Activated CD8-positive, alpha-beta T cell treated with anti-CD3 and anti-CD28 coated beads, Interleukin-2, amount 10 ng/mL, durations not matched to agents 7 days and 5 days (primary cell): ENCODE measurements at places on chromosomes 16 and 17.

- no peak overlapping the region for H3K4me3 ChIP-seq
- no peak for DNase-seq
- H3K4me1 ChIP-seq: peaks cover 32% of the 10 kb centered on the region
- H3K36me3 ChIP-seq: peaks cover 39% of the 10 kb centered on the region
Observed at GRCh38 chr16:67942510-67943255, 1.2 kb downstream of the LCAT start.

GRCh38 chr17:51010173-51010675 is 110.4 kb downstream of the SPAG9 start:
- H3K4me1 ChIP-seq: no peaks in the 10 kb centered on the region
- peaks cover 8% of the 10 kb centered on the region for H3K36me3 ChIP-seq
- no peak overlapping the region for H3K27ac ChIP-seq
- no peak for DNase-seq
- no peaks in the 10 kb centered on the region for H3K27me3 ChIP-seq

DNA sequence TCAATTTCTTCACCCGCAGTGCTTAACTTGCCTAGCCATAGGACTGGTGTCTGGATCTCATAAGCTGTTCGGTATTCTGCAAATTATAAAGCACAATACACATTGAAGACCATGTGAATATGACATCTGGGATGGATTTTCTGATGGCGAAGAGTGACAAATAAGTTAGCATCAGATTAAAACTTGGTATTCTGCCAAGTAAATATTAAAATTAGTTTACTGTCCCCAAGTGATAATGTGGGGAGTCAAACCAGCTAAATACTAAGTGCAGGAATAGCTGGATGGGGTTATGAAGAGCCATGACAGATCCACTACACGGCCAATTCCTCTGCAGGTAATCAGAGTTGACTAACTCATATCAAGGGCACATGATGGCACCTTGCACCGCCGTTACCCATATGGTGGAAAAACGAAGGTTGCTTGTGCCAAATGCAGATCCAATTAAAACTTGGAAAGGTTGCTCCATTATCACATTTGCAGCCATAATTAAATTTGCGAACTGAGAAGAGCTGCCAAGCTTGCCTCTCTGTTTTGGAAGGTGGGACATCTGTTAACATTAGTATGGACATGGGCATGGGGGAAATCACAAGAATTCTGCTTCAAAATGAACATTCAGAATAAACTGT is 114.9 kb upstream of the TOM1L1 start:
- H3K36me3 ChIP-seq: no peaks in the 10 kb centered on the region
- no peak for DNase-seq
- H3K4me1 ChIP-seq: no peaks in the 10 kb centered on the region
- no peak overlapping the region for H3K4me3 ChIP-seq
- H3K27me3 ChIP-seq: no peaks in the 10 kb centered on the region
- H3K27ac ChIP-seq: no peak overlapping the region

DNA sequence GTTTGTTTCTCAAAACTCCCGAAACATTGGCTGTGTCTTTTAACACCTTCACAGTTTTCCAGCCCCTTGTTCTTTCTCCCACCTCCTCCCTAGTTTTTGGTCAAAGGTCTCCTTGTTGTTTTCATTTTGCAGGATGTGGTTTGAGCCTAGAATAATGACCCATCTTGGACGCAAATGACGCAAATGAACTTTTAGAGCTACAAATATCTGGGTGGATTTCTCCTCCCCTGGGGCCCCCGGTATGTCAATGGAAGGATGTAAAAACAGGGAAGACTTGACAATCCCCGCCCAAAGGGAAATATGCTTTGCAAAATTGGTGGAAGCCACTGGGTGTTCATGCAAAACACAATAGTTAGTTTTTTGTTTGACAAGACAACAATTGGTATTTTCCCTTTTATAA is 236.0 kb upstream of the IRX3 start:
- H3K36me3 ChIP-seq: no peaks in the 10 kb centered on the region
- no peak overlapping the region for H3K27ac ChIP-seq
- no peak overlapping the region for H3K4me3 ChIP-seq
- no peaks in the 10 kb centered on the region for H3K4me1 ChIP-seq
- DNase-seq: no peak

DNA sequence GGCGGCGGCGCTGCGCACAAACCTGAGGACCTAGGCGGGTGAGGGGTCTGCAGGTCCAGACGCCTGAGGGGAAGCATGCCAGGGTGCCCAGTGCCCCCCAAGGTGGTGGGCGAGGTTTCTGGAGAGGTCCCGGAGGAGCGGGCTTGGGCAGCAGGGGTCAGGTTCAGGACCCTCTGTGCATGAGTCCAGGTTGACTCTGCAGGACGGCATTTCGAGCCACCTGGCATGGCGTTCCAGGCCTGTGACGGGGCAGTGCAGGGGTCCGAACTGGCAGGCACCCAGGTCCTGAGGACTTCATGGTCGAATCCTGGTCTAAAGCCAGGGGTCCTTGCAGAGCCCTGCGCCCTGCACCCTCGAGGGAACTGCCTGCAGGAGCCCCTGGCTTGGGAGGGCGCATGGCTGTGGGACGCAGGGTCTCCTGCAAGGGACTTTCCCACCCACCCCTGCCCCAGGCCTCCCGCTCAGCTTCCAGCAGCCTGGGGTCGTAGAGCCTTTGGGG is 3.5 kb downstream of the SLC16A3 start:
- peak overlapping the region; percentile 15 for H3K4me3 ChIP-seq
- no peaks in the 10 kb centered on the region for H3K27me3 ChIP-seq
- no peak for DNase-seq
- peak overlapping the region; percentile 15 for H3K27ac ChIP-seq

DNA sequence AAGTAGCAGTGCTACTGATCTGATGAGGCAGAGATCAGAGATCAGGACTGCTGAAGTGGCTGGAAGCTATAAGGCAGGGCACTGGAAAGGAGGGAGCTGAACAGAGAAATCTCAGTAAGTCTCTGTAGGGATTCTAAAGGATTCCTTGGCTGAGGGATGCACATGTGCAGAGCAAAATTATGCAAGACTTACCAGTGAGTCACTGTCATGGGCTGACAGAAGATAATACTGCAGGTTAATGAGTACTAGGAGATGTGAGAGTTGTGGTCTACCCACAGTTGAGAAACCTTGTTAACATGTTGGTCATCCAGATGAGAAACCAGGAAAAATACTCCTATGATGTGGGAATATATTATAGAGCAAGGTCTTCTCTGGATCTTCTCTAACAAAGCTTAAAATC is 378.1 kb downstream of the HAPSTR1 start:
- DNase-seq: no peak
- H3K4me3 ChIP-seq: no peak overlapping the region
- no peak overlapping the region for H3K27ac ChIP-seq

DNA sequence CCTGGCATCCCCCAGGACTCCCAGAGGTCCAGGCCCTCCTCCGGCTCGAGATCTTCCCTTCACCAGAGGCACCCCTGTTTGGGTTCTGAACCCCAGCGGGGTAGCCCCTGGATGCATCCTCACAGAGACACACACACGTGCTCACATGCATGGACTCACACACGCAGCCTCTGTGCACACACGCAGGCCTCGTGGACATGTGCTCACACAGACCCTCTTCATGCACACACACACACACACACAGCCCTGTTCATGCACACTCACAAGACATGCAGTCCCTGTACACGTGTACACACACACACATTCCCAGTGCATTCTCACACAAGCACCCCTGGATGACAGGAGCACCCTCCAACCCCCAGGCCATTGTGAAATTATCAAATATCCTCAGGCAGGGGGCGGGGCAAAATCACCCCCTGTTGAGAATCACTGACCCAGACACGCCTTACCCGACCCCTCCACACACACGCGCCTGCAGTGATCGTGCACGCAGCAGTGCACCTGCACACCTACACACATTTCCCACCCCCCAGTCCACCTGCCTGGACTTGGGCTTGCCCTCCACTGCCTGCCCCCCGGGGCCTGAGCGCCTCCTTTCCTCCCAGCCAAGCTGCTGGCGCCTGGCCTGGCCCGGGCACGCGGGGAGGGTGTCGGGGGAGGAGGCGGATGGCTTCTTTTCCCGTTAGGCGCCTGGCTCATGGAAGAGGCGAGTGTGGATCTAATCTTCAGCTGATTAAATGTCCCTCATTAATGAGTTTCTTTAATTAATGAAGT is 62.6 kb downstream of the ENGASE start:
- H3K36me3 ChIP-seq: no peaks in the 10 kb centered on the region
- no peak overlapping the region for H3K4me3 ChIP-seq
- H3K27me3 ChIP-seq: no peaks in the 10 kb centered on the region
- H3K27ac ChIP-seq: no peak overlapping the region
- no peak for DNase-seq
- H3K4me1 ChIP-seq: no peaks in the 10 kb centered on the region

DNA sequence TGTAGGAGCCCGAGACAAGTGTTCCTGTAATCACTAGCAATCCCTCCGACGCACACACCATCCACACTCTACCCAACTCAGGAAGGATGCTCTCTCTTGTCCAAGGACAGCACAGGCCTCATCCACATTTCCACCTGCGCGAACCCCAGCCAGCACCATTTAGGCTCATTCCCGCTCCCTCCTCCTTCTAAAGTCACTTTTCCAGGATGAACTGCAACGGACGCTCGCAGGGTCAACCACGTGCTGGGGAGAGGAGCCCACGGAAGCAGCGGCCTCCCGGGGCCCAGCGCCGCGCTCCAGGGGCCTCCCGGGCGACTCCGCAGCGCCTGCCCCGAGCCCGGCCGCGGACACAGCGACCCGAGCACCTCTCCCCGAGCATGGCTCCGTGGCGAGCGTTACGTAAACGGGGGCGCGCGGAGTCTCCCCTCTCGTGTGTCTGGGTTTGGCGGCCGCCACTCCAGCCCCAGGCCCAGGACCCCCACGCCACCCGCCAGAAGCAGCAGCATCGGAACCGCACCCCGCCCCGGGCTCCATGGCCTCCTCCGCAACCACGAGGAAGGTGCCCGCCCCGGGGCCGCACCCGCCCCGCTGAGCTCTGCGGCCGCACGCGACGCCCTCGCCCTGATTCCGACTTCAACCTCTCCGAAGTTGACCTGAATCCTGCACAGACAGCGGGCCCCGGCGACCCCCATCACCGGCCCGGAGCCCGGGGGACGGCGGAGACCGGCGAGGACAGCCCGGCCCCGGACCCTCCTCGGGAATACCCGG is 668 bp downstream of the USP36 start:
- peak overlapping the region; percentile 82 for H3K4me3 ChIP-seq
- H3K27ac ChIP-seq: peak overlapping the region; percentile 90
- no peaks in the 10 kb centered on the region for H3K27me3 ChIP-seq
- peaks cover 43% of the 10 kb centered on the region for H3K4me1 ChIP-seq

DNA sequence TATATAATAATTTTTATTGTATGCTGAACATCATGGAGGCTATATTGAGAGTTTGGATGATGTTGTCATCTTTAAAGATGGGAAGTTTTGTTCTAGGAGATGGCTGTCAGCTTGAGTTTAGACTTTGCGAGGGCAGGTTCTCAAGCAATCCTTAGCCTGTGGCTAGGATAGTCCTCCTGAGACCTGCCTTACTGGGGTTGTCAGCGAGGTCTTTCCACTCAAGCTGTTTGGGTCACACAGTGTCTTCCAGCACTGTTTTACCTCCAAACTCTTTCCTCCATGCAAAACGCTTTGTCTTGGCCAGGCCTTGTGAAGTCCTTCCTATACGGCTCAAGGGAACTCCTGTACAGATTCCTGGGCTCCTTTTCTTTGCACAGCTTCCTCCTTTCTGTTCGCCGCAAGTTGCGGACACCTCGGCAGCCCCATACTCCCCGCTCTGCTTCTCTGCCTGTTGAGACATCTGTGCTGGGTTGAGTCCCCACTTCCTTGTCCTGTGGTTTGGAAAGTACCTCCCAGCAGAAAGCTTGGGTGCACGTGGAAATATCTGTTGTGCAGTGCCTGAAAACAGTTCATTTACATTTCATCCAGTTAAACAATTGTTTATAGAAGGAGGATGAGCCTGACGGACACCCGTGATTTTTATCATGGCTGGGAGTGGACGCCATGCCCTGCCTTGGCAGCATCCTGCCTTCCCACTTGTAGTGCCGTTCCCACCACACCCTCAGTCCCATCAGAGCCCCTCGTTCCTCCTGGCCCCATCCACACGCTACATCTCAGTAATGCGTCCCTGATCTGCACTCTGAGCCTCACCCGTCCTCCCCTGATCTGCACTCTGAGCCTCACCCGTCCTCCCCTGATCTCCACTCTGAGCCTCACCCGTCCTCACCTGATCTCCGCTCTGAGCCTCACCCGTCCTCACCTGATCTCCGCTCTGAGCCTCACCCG is 55.0 kb upstream of the CBFA2T3 start:
- peak; percentile 71 for DNase-seq
- peaks cover 10% of the 10 kb centered on the region for H3K36me3 ChIP-seq
- H3K27me3 ChIP-seq: no peaks in the 10 kb centered on the region
- peak overlapping the region; percentile 6 for H3K4me3 ChIP-seq

GRCh38 chr16:12231666-12232065 is 255.1 kb downstream of the SNX29 start:
- no peaks in the 10 kb centered on the region for H3K27me3 ChIP-seq
- no peak for DNase-seq
- H3K4me3 ChIP-seq: no peak overlapping the region
- no peak overlapping the region for H3K27ac ChIP-seq
- H3K36me3 ChIP-seq: no peaks in the 10 kb centered on the region
- H3K4me1 ChIP-seq: no peaks in the 10 kb centered on the region

- DNase-seq: no peak
- peaks cover 18% of the 10 kb centered on the region for H3K27me3 ChIP-seq
- H3K27ac ChIP-seq: no peak overlapping the region
- H3K4me1 ChIP-seq: peaks cover 1% of the 10 kb centered on the region
- H3K4me3 ChIP-seq: no peak overlapping the region
Observed at GRCh38 chr17:79188048-79188447, 113.4 kb downstream of the ENGASE start.

GRCh38 chr17:68293490-68294195 is 2.3 kb downstream of the ARSG start:
- H3K27me3 ChIP-seq: no peaks in the 10 kb centered on the region
- H3K36me3 ChIP-seq: peaks cover 20% of the 10 kb centered on the region
- H3K4me3 ChIP-seq: no peak overlapping the region
- H3K27ac ChIP-seq: no peak overlapping the region
- no peak for DNase-seq

DNA sequence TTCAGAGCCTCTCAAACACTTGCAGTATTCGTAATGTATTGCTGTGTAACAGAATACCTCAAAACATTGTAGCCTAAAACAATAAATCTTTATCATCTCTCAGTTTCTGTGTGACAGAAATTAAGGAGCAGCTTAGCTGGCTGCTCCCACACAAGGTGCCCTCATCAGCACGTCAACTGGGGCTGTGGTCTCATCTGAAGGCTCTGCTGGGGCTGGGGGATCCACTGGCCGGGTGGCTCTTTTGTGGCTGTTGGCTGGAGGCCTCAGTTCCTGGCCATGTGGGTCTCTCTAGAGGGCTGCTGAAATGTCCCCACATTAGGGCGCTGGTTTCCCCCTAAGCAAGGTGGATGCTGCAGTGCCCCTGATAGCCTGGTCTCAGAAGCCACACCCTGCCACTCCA is 113.4 kb upstream of the CIBAR2 start:
- no peak overlapping the region for H3K4me3 ChIP-seq
- no peak overlapping the region for H3K27ac ChIP-seq
- H3K36me3 ChIP-seq: no peaks in the 10 kb centered on the region
- H3K27me3 ChIP-seq: no peaks in the 10 kb centered on the region
- peaks cover 6% of the 10 kb centered on the region for H3K4me1 ChIP-seq
